Activated CD8-positive, alpha-beta T cell treated with anti-CD3 and anti-CD28 coated beads, Interleukin-2, amount 10 ng/mL, durations not matched to agents 7 days and 5 days (primary cell): ENCODE measurements at places on chromosomes 5 and 9. TPM values are rescaled to one million over a fixed set of nuclear protein-coding genes. Genes with fewer than 3 reads are reported as not detected.

DNA sequence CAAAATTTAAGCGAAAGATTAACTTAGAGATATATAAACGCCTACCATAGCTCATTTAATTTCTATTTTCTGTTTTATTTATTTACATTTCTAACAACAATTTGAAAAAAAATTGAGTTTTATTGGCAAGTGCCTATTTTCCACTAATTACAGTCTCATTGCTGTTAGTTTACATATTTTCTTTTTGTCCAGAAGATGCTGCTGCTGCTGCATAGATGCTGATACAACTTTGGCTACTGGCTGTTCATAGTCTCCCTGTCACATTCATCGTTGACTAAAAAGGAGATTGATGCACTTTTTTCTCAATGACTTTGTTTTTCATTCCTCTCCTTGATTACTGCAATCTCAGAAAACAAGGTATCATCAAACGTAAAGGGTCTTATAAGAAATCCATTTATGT lies 235.4 kb downstream of the CDH9 start:
- no peaks in the 10 kb centered on the region for H3K36me3 ChIP-seq
- no peaks in the 10 kb centered on the region for H3K4me1 ChIP-seq
- H3K27ac ChIP-seq: no peak overlapping the region
- H3K4me3 ChIP-seq: no peak overlapping the region

PIP5K1B gene
- 0.16 TPM for total RNA-seq

MACIR gene
- total RNA-seq: 6.7 TPM

GRCh38 chr9:89684912-89685636 lies 80.3 kb downstream of the GADD45G start:
- no peak overlapping the region for H3K27ac ChIP-seq
- DNase-seq: no peak
- peaks cover 17% of the 10 kb centered on the region for H3K4me1 ChIP-seq
- peaks cover 7% of the 10 kb centered on the region for H3K27me3 ChIP-seq
- H3K36me3 ChIP-seq: no peaks in the 10 kb centered on the region

- H3K4me3 ChIP-seq: no peak overlapping the region
- H3K4me1 ChIP-seq: no peaks in the 10 kb centered on the region
- H3K27ac ChIP-seq: no peak overlapping the region
- DNase-seq: no peak
These were observed 981.5 kb downstream of the PTPRD start for GRCh38 chr9:9631284-9631683.

SLCO4C1 gene
- 0.76 TPM for total RNA-seq

OTP gene
- not detected for total RNA-seq

GRCh38 chr9:136994180-136994887 lies 2.0 kb downstream of the CLIC3 start:
- no peak overlapping the region for H3K27ac ChIP-seq
- DNase-seq: no peak
- peak overlapping the region; percentile 84 for H3K4me3 ChIP-seq
- peaks cover 58% of the 10 kb centered on the region for H3K4me1 ChIP-seq
- H3K27me3 ChIP-seq: peaks cover 7% of the 10 kb centered on the region
- H3K36me3 ChIP-seq: peaks cover 10% of the 10 kb centered on the region

DNA sequence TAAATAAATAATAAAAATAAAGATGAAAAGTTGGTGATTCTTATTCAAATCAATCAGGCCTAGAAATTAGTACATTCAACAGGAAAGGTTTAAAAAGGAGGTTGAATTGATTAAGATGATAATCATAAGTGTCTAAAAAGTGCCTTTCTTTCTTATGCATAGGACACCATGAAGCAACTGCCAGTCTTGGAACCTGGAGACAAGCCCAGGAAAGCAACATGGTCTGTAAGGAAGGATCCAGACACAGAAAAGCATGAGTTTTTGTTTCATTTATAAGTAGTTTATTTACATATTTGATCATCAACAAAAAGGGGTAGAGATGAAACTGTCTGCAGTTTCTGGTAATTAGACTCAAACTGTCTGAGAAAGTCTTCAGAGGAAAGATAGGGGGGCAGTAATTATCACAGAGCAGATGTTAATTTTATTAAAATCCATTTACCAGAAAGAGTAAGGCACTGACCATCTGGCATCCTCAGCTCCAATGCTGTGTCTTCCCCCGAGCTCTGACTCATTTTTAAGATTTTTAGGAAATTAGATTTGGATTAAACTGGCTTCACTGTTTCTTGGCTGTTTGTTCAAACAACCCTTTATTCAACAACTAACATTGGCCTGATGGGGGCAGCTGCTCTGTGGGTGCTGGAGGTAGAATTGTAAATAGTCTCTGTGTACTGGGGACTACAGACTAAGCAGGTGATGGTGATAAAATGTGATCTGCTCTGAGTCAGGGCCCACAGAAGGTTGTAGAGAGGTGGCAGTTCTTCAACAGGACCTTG lies 2.7 kb downstream of the RABEPK start:
- H3K27ac ChIP-seq: peak overlapping the region; percentile 37
- H3K4me3 ChIP-seq: no peak overlapping the region
- no peaks in the 10 kb centered on the region for H3K27me3 ChIP-seq
- peaks cover 25% of the 10 kb centered on the region for H3K36me3 ChIP-seq
- H3K4me1 ChIP-seq: peaks cover 15% of the 10 kb centered on the region
- no peak for DNase-seq

HTR1A gene
- not detected for total RNA-seq

PAIP2 gene
- total RNA-seq: 90.7 TPM

DNA sequence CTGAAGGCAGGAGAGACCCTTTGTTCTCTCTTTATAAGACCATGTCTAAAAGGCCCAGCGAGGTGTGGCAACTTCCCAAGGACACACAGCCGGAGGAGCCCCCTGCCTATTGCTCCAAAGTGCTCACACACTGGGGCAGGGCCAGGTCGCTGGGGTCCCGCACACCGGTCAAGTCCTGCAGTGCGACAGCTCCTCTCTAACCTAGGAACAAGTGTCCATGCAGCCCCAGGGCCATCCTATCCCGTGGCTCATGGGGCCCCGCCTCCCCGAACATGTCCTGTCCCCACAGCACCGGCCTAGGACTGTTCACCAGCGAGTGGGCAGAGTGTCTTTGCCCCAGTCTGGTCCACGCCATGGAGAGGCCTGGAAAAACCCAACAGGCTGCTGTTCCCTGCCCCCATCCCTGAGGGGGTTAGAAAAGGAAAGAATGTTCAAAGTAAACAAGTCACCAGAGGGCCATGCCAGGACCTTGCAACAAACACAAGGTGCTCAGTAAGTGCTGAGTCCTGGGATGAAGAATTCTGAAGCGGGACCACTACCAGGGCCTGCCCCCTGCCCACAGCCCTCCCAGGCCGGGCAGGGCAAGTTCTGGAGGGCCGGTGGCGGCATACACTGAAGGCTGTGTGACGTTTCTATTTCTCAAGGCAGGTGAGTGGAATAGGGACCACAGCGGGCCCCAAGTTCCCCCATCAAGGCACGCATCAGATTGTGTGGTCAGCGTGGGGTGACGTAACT lies 938 bp downstream of the NINJ1 start:
- peak; percentile 66 for DNase-seq
- peaks cover 52% of the 10 kb centered on the region for H3K4me1 ChIP-seq
- no peaks in the 10 kb centered on the region for H3K36me3 ChIP-seq

GRCh38 chr5:72231991-72232703 lies 87.9 kb downstream of the MRPS27 start:
- peak overlapping the region; percentile 48 for H3K4me3 ChIP-seq
- H3K36me3 ChIP-seq: peaks cover 56% of the 10 kb centered on the region
- H3K27me3 ChIP-seq: no peaks in the 10 kb centered on the region
- DNase-seq: peak; percentile 40

ARL15 gene
- 10.6 TPM for total RNA-seq

CDH9 gene
- not detected for total RNA-seq

TIGD6 gene
- total RNA-seq: 1.4 TPM

DNA sequence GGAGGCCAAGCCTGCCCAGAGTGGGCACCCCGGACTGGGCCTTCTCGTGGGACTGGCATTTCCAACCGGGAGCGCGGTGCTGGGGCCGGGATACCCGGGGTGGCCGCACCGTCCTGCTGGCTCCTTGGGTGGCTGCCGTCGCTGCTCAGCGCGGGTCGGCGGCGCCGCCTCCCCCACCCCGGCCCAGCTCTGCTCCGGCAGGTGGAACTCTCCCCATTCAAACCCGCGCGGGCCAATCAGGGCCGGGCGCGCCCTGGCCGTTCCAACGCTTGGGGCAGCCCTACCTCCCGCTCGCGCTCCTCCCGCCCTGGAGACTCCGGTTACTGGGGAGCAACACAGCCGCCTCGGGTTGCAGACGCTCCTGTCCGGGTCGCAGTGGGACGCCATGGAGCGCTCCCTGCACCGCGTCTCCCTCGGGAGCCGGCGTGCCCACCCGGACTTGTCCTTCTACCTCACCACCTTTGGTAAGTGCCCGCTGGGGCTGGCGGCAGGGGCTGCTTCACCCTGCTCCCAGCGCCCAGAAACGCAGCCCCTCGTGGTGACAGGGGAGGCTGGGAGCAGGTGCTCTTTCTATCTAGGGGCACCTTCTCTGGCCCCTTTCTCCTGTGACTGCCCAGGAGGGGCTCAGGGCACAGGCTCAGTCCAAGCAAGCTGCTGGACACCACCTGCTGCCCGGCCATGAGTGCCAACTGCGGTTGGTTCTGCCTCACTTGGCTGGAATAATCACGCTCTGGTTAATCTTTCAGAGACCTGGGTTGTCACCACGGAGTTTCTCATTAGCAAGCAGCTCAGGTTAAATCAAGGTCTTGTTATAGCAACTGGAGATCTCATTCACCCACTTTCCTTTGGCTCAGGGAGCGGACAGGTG lies at the start of gene RGS3:
Gene RGS3 (plus strand): TSS at position 310 of the 868 bp plus-strand sequence. CDS start 76 bp downstream, at position 386.
- no peak within 1 kb of the TSS for H3K27ac ChIP-seq
- H3K36me3 ChIP-seq: peaks cover 2% of the 10 kb centered on the region
- H3K4me3 ChIP-seq: no peak within 1 kb of the TSS

FBP1 gene
- 0.31 TPM for total RNA-seq

PTGDS gene
- total RNA-seq: 1.4 TPM

GRCh38 chr5:140802781-140803271 lies 2.0 kb downstream of the PCDHA3 start:
- H3K4me3 ChIP-seq: no peak overlapping the region
- peaks cover 2% of the 10 kb centered on the region for H3K27me3 ChIP-seq
- DNase-seq: no peak
- no peaks in the 10 kb centered on the region for H3K36me3 ChIP-seq
- no peak overlapping the region for H3K27ac ChIP-seq
- H3K4me1 ChIP-seq: no peaks in the 10 kb centered on the region

DNA sequence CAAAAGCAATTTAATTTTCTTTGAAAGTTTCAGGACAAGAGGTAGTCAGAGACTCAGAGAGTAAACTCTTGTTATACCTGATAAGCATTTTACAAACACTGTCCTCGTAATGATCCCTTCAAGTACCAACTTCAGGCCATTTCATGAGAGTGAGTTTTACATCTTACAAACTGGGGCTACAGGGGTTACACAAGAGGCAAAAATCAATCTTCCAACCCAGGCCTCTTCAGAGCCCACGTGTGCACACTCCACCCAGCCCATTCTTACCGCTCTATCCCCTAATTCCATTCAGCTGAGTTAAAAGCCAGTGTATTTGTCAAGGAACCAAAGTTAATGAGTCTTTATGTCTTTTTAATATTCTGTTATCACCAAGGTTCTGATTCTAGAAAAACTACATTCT lies 46.5 kb downstream of the PSMB7 start:
- H3K27me3 ChIP-seq: no peaks in the 10 kb centered on the region
- no peaks in the 10 kb centered on the region for H3K4me1 ChIP-seq
- no peak for DNase-seq
- H3K27ac ChIP-seq: no peak overlapping the region
- no peak overlapping the region for H3K4me3 ChIP-seq

GRCh38 chr5:80962630-80963520 lies 2.7 kb downstream of the RASGRF2 start:
- H3K4me3 ChIP-seq: peak overlapping the region; percentile 24
- peaks cover 3% of the 10 kb centered on the region for H3K36me3 ChIP-seq
- peaks cover 59% of the 10 kb centered on the region for H3K4me1 ChIP-seq
- H3K27me3 ChIP-seq: peaks cover 5% of the 10 kb centered on the region

- H3K4me1 ChIP-seq: peaks cover 11% of the 10 kb centered on the region
- H3K27me3 ChIP-seq: no peaks in the 10 kb centered on the region
- H3K4me3 ChIP-seq: no peak overlapping the region
- H3K27ac ChIP-seq: no peak overlapping the region
- DNase-seq: peak; percentile 35
- peaks cover 60% of the 10 kb centered on the region for H3K36me3 ChIP-seq
These were observed 32.5 kb downstream of the TENT4A start for GRCh38 chr5:6745706-6746222.

OLFM1 gene
- not detected for total RNA-seq

DNA sequence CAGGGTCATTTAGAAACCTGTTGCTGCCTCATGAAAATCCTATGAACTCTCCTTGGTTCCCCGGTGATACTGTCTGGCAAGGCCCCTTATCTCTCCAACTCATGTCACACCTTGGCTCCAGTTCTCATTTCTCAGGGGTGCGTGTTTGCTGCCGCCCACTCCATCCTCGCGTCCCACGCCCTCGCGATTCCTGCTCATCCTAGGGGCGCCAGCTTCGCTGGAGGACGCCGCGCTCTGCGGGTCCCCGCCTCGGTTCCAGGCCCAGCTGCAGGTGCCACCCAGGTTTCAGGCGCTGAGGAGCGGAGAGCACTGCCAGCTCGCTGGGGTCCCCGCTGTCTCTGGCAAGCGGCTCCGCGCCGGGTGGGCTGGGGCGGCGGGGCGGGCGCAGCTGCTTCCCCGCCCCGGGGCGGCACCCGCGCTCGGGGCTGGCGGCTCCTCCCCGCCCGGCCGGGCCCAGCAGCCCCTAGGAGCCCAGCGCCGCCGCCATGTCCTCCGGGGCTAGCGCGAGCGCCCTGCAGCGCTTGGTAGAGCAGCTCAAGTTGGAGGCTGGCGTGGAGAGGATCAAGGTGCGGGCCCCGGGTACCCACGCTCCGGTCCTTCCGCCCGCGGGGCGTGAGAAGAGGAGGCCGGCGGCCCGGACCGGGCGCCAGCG lies at the start of gene GNG10:
Gene GNG10 (plus strand): TSS at position 456 of the 652 bp plus-strand sequence. CDS start 30 bp downstream, at position 486.
- H3K36me3 ChIP-seq: peaks cover 17% of the 10 kb centered on the region
- H3K4me1 ChIP-seq: peaks cover 23% of the 10 kb centered on the region
- H3K27ac ChIP-seq: peak within 1 kb of the TSS; percentile 88
- peak within 1 kb of the TSS; percentile 93 for H3K4me3 ChIP-seq

DNA sequence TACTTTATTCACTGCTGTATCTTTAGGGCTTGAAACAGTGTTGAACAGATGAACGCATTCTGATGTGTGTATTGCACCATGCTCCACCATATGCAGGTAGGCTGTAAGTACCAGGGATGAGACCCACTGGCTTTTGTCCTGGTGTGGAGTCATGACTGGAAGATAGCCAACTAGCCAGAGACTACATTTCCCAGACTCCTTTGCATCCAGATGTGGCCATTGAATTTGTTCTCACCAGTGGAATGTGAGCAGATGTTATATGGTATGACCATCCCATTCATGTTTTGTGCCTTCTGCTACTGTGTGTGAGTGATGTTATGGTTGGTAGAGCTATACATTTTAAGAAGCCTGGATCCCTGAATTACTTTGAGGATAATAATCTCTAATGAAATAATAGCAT lies 7.4 kb upstream of the FBXL7 start:
- H3K27ac ChIP-seq: no peak overlapping the region
- no peaks in the 10 kb centered on the region for H3K4me1 ChIP-seq
- no peaks in the 10 kb centered on the region for H3K27me3 ChIP-seq
- DNase-seq: no peak

- peaks cover 17% of the 10 kb centered on the region for H3K27me3 ChIP-seq
- no peaks in the 10 kb centered on the region for H3K36me3 ChIP-seq
- H3K4me1 ChIP-seq: peaks cover 29% of the 10 kb centered on the region
- no peak overlapping the region for H3K27ac ChIP-seq
- H3K4me3 ChIP-seq: no peak overlapping the region
These were observed 4.1 kb downstream of the PCSK5 start for GRCh38 chr9:75894566-75894965.

- peaks cover 6% of the 10 kb centered on the region for H3K27me3 ChIP-seq
- H3K4me1 ChIP-seq: no peaks in the 10 kb centered on the region
- no peaks in the 10 kb centered on the region for H3K36me3 ChIP-seq
- no peak overlapping the region for H3K27ac ChIP-seq
- H3K4me3 ChIP-seq: no peak overlapping the region
- no peak for DNase-seq
These were observed 143.2 kb downstream of the HMHB1 start for GRCh38 chr5:143955141-143955540.
